ENCODE measurements at places on chromosomes 1 and 21. TPM values are rescaled to one million over a fixed set of nuclear protein-coding genes. Genes with fewer than 3 reads are reported as not detected.

Gene DYRK3
- total RNA-seq = 1.1 TPM

Gene EDN2
- total RNA-seq = not detected

Gene CASQ1
- not detected for total RNA-seq

Gene CPLANE2
- total RNA-seq = 6.6 TPM

Gene ZNF683
- total RNA-seq = 0.51 TPM

Gene CA6
- total RNA-seq = 5.9 TPM

Gene TEX38
- not detected for total RNA-seq

Gene PDE9A
- total RNA-seq = 14.7 TPM

Gene PIGR
- not detected for total RNA-seq

Gene AMY1B
- total RNA-seq = not detected

Gene SDC3
- 0.19 TPM for total RNA-seq

Gene ECM1
- 0.29 TPM for total RNA-seq

Gene CATSPERE
- 1.0 TPM for total RNA-seq

Gene KRTAP7-1
- total RNA-seq = not detected

Gene TMPRSS15
- total RNA-seq = not detected

Gene APCS
- not detected for total RNA-seq

Gene CD52
- total RNA-seq = 1,178 TPM

Gene HES3
- not detected for total RNA-seq

Gene CFHR5
- not detected for total RNA-seq

Gene OR14K1
- total RNA-seq = not detected

Gene TNFSF4
- 1.6 TPM for total RNA-seq

Gene KPRP
- total RNA-seq = not detected

Gene OLIG2
- total RNA-seq = not detected

Gene VANGL2
- not detected for total RNA-seq

Gene FNDC5
- not detected for total RNA-seq

Gene CCDC185
- total RNA-seq = not detected

Gene GRIK3
- not detected for total RNA-seq

Gene CYB5RL
- 12.9 TPM for total RNA-seq
